A172 (cell line): ENCODE measurements at places on chromosomes 6 and 20. TPM values are rescaled to one million over a fixed set of nuclear protein-coding genes. Genes with fewer than 3 reads are reported as not detected.
A peak's percentile ranks its signal among the peaks of the same experiment; 100 is the strongest.

DNA sequence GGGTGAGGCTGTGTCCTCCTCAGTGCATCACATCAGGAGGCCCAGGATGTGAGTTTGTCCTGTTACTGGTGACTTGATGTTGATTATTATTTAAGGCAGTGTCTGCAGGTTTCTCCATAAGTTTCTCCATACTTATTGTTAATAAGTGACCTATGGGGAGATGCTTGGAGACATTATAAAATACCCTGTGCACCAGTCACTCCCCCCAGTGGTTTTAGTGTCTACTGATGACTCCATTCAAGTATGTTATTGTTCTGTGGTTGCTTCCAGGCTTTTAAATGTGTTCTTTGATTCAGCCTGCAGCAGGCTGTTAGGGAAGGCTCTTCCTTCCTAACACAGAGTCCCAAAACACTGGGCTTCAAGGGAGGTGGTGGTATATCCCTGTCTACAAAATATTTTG is 14.6 kb upstream of the CST3 start:
- DNase-seq = no peak

- DNase-seq = no peak
These were observed 40.9 kb downstream of the GHRH start for GRCh38 chr20:37220731-37221130.

POU5F1 gene
- not detected in 2 replicates for total RNA-seq

DNA sequence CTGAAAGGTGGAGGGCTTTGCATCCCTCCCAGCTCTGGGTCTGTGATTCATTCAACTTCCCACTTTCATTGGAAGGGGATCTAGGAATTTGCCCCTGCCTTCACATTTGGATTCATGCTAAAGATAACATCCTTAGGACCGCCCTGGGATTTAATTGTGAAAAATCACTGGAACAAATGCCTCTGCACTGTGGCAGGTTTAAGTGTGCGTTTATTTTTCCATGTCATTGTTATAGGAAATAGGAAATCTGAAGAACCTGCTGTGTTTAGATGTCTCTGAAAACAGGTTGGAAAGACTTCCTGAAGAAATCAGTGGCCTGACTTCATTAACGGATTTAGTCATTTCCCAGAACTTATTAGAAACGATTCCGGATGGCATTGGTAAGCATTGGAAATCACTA is 104.7 kb downstream of the LRRC1 start:
- no peak for DNase-seq

DNA sequence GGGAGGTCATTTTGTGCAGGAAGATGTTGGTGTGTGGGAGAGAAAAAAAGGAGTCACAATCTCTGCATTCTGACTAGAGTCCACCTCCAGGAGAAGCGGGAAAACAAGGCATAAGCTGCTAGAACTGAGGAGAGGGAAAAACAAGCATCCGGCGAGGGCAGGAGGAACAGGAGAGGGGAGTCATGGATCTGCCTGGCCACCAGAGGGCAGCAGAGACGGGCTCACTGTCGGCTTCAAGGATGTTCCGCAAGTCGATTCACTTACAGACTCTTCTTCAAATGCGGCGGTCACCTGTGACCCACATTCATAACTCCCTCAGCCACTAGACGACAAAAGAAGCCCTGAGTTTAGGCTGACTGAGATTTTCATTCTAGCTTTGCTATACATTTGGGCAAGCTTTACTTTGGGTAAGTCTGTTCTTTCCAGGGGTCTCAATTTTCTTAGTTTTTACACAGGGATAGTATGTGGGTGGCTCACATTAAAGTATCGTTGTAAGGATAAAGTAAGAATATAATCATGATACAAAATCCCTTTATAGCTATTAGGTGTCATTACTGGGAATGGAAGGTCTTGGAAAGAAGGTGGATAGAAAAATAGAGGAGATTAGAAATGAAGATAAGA is 6.6 kb upstream of the BTNL2 start:
- peak; percentile 60 for DNase-seq

TXLNB gene
- total RNA-seq = 0.17 and 0.22 TPM in 2 replicates

- DNase-seq = peak; percentile 88
These were observed 34.2 kb downstream of the NHSL1 start for GRCh38 chr6:138465007-138465645.

DNA sequence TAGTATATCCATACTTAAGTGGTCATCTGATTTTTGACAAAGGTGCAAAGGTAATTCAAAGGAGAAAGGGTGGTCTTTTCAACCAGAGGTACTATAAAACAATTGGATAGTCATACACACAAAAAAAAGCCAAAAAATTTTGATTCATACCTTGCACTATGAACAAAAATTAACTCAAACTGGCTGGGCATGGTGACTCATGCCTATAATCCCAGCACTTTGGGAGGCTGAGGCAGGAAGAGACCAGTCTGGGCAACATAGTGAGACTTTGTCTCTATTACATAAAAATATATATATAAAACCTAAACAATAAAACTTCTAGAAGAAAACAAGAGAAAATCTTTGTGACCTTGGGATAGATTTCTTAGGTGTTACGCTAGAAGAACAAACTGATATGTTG is 43.8 kb upstream of the ADIG start:
- DNase-seq = no peak

ADAM33 gene
- total RNA-seq = not detected in 2 replicates

- DNase-seq = no peak
These were observed 16.8 kb downstream of the MYLK4 start for GRCh38 chr6:2733736-2734480.

ANKEF1 gene
- total RNA-seq = 4.2 and 4.4 TPM in 2 replicates

DNA sequence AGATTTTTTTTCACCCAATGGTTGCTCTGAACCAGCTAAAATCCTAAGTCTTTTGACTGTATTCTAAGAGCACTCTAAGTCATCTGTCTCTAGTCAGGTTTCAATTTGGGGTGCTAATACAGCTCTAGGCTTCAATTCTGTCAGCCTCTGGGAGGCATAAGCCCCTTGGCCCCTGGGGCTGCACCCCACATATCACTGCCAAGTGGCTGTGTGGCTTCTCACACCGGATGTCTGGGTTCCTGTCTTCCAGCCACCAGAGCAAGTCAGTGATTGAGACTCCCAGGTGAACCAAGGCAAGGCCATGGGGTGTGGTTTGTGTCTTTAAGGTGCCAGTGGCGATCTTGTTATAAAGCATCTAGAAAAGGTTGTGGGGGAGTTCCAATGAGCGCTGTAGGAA is 136.5 kb downstream of the TMEM242 start:
- DNase-seq = no peak

CST5 gene
- total RNA-seq = not detected in 2 replicates
